ENCODE measurements at places on chromosomes 1 and 21.

DNA sequence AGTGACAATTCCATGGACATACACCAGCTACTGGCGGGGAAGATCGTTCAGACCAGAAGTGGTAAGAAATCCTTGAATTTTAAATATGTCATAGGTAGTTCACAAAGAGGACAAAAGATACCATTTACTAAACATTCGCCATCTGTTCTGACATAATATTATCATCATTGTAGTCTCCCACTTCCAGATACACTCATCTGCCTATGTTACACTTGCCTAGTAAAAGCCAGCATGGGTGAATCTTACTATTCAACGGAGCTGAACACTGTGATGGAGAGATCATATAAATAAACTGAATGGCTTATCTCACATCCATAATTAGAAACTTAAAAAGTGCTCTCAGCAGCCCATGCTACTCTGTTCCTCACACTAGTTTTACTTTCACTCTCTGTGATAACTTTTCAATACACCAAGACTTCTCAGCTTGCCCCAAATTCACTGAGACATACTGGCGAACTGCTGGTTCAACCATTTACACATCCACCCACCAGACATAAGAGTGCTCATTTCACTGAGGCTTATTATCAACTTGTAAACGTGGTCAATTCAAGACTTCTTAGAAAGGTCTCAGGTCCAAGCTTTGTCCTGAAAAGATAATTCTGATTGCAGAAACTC, 463 bp upstream of the PRRC2C start:
- DNase-seq = no peak

DNA sequence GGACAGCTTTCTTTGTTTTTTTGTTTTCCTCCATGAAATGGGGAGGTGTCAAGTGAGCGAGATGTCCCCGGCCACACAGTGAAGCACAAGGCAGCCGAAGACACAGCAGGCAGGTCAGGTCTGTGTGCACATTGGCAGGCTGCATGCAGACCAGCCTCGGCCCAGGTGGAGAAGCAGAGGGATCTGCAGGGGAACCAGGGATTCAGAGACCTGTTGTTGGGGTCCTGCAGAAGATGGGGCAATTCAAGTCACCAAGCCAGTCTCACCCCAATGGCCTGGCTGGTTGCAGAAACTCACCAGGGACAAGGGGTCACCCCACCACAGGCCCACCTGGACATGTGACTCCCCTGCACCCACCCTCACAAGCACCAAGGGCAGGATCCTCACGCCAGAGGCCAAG, 4.0 kb upstream of the ABCG1 start:
- no peak for DNase-seq

DNA sequence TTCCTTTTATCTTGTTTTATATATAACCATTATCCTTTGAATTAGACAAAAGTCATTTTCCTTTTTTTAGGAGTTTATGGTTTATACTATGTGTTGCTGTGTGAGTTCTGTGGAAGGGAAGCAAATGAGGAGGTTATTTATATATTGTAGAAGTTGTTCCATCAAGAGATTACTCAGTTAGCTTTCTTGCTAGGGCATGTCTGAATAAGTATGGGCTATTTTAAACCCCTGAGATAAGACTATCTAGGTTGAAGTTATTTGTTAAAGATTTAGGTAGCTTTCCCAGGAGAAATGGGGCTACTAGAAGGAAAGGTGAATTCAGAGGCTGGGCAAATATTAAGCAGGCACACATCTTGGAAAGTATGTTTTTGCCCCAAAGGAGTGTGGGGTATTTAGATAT, 16.1 kb upstream of the VAMP4 start:
- no peak for DNase-seq

- no peak for DNase-seq
Measured at GRCh38 chr1:3366126-3367051, 88.1 kb upstream of the ARHGEF16 start.

- DNase-seq = no peak
Measured at GRCh38 chr1:6500544-6501278, 9.2 kb upstream of the PLEKHG5 start.

DNA sequence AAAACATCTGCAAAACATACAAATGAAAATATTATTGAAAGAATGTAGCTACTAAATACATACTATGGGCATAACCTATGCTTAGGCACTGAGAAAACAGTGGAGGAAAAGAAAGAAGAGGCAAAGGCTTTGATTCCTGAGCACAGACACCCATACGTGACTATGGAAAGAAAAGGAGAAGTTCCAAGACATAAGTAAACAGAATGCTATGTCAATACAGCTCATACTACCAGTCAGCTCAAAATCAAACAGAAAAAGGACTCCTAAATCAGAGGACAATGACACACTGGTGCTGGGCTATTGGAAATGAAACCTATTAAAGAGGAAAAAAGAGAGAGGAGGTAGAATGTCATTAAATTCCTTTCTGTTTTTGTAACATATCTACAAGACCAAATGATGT, 225.4 kb downstream of the SMYD3 start:
- no peak for DNase-seq

DNA sequence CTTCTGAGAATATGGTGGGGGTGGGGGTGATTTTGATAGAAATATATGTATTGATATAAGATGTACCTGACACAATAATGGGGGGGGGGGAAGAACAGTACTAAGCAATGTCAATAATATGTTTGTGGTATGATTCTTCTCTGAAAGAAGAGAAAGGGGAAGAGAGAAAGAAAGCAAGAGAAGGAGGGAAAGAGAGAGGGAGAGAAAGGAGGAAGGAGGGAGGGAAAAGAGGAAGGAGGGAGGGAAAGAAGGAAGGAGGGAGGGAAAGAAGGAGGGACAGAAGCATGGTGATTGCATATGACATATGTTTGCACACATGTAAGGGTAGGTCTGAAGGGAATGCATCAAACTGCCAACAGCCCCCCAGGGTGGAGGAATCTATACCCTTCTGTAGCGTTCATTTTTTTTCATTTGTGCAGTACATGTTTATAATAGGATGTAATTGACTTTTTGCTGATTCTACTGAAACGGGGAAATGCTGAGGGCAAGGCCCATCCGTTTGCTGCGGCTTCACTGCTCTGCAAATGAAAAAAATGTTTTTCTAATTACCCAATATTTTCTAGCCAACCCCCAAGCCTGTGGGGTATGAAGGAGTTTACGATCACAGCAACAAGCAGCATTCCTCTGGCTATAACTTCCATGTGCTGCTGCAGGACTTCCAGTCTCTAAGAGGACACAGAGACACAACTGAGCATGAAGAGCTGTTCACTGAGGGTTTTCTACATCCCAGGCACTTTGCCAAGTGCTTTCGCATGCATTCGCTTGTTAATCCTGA, 119.3 kb upstream of the ZC3H12A start:
- DNase-seq = no peak

GRCh38 chr1:6275826-6276782, 15.2 kb upstream of the GPR153 start:
- DNase-seq = no peak

- no peak for DNase-seq
Measured at GRCh38 chr1:28871631-28872401, 42.6 kb upstream of the EPB41 start.

DNA sequence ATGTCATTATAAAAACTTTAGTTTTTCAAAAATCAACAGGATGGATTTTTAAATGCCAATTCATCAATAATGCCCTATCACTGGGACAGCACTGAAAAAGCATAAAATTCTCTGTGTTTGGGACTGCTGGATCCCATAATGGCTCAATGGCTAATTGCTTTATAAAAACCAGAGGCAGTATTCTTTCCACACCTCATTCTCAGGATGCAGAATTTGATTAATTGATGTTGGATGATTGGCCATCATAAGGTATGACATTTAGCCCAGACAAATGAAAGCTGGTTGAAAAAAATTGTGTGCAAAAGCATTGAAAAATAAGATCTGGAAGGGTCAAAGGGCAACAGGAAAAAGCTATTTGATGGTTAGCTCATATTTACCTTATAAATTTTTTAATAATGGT, 362.2 kb upstream of the SNX7 start:
- no peak for DNase-seq

DNA sequence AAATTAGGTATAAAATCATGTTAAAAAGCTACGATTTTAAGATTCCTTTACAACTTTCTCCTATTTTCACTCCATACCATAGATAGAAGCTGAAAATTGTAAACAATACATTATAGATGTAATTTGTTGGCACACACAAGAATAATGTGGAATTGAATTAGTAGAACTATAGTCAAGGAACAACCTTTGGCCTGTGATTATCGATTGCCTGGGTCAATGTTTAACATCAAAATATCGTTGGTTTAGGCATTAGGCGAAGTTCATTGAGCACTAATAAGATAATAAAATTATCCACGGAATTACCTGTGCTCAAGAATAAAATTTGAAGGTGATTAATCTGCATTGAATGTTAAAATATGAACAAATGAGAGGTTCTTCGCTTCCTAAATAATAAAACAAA, 455.1 kb upstream of the ZP4 start:
- DNase-seq = no peak

DNA sequence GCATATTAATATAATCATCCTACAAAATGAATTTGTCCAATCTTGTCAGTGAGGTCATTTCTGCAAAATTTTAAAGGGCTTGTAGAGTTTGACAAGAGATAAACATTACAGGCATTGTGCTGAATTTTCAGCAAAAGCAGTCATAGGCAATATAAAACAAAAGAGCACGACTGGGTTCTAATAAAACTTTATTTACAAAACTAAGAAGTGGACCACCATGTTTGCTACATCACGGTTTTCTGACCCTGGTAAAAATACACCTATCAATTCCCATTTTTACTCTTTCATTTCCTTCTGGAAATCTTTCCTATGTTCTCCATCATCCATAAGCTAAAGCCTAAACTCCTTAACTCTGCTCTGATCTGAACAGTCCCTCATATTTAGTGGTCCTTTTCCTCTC, 229.8 kb upstream of the SGIP1 start:
- no peak for DNase-seq

DNA sequence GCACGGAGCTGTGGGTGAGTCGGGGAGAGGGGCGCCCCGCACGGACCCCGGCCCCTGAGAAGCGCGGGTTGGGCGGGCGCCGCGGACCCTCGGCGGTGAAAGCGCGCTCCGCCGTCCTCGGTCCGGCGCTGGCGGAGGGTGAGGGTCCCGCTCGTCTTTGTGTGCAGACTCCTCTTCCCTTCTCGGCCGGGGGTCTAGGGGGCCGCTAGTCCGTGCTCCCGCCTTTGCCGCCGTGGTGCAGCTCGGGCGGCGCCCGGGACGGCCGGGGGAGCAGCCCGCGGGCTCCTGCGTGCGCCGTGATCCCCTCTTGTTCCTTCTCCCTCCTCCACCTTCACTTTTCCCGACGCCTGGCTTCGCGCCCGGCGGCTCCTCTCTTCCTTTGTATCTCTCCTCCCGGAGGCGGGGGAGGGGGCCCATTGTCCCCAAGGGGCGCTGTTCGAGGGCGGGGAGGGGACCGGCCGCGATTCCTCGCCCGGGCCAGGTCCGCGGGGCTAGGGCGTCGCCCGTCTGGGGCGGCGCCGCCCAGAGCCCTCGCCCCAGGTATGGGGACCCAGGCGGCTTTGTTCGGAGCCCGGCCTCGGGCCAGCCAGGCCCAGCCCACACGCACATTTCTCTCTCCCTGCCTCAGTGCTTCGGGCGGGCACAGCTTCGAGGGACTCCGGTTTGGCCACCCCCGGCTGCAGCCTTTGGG, 519 bp downstream of the FNBP1L start:
- DNase-seq = no peak

DNA sequence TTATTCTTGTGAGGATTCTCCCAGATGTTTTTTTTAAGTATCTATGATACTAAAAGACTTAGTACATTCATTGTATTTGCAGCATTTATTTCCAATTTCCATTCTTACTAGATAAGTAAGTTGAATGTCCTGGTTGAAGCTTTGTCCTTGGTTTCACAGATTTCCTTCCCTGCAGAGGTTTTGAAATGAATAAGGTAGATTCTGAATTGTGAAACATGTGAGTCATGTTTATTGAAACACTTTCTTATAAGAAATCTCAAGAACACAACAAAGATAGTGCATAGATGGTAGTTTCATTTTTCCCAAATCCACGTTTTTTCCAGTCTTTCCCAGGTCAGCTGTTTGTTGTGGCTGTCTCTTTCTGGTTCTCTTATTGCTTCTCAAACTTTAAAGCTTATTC, 24.8 kb downstream of the GABPA start:
- no peak for DNase-seq

GRCh38 chr21:34673006-34673405, 4.2 kb downstream of the CLIC6 start:
- no peak for DNase-seq

DNA sequence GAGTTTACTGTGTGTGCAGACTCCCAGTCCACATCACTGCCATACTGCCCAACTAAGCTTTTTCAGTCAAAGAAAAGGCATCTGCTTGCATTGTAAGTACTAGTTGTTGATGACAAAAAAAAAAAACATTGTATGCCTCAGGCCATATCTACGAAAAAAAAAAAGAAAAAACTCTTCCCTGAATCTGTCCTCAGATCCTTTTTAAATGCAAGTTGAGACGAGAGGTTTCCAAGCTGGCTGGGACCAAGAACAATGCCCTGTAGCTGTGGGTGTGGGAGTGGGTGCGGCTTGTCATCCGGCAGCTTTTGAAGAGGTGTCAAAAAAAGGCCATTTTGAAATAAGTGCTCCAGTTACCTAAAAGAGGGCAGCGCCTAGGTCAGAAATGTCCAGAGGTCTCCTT, 29.2 kb upstream of the HHAT start:
- no peak for DNase-seq

- DNase-seq = no peak
Measured at GRCh38 chr1:169479363-169480066, 6.2 kb downstream of the SLC19A2 start.

- DNase-seq = no peak
Measured at GRCh38 chr1:2212274-2212531, 15.9 kb upstream of the SKI start.

DNA sequence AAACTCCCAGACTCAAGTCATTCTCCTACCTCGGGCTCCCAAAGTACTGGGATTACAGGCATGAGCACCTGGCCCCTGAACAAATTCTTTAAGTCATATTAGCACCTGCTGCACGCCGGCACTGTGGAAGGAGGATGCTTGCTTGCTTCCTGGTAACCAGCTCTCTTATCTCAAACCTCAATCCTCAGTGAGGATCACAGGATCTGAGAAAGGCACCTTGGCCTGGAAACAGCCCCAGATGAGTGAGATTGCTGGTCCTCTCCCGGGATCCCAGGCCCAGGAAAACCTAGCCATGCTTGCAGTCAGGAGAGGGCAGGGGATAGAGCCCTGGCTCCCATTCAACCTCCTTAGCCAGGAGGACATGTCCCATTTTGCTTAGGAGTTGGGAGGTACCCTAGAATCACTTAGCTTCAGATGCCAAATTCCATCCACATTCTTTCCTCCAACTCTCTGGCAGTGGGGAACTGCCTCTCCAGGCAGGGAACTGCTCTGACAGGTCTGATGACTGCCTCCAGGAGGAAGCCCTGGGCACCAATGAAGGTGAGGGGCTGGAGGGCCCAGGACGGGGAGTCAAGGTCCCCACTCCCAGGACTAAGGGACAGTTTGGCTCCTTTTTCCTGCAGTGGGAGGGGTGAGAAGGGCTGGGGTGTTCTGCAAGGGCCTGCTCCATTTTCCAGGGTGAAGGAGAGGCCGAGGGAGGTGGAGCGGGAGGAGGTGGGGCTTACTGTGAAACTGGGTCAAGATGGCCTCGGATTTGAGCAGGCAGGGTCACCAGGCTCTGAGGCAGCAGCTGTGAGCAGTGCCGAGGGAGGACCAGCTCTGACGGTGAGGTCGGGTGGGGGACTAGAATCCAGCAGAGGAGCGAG, 9.5 kb downstream of the GPR37L1 start:
- no peak for DNase-seq

- DNase-seq = peak; percentile 18
Measured at GRCh38 chr1:172533513-172534151, 682 bp downstream of the SUCO start.

- DNase-seq = no peak
Measured at GRCh38 chr1:92709738-92710137, 75.2 kb downstream of the EVI5 start.

GRCh38 chr1:210043058-210043457, 105.0 kb downstream of the SYT14 start:
- no peak for DNase-seq
